ENCODE measurements at places on chromosomes 2 and 18.

- no peak for DNase-seq
Observed at GRCh38 chr18:34321066-34321465, 96.4 kb upstream of the NOL4 start.

DNA sequence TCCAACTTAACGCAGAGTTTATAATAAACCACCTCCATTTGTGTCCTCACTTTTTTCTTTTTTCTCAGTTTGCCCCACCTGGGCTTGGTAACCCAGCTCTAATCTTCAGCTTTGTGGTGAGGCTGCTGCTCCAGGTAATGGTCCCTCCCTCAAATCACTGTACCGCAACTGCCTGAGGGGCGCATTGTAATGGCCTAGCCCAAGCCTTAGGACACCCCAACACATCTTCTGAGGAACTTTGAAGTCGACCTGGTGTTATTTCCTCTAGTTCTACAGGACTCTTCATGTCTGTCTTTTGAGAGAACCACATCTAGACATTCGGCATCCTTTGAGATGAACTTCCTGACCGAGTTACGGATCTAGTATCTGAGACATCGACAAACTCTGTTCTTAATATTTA lies 99.7 kb downstream of the PLEKHM3 start:
- no peak for DNase-seq

- DNase-seq = no peak
Observed at GRCh38 chr2:127506510-127506909, 19.8 kb downstream of the IWS1 start.

- peak; percentile 17 for DNase-seq
Observed at GRCh38 chr2:206556357-206556949, 85.8 kb upstream of the FAM237A start.

- DNase-seq = no peak
Observed at GRCh38 chr18:9091066-9091476, 11.4 kb upstream of the NDUFV2 start.

GRCh38 chr18:10182009-10182624 lies 268.3 kb downstream of the VAPA start:
- no peak for DNase-seq

GRCh38 chr18:27860701-27861107 lies 316.2 kb downstream of the CDH2 start:
- DNase-seq = no peak

DNA sequence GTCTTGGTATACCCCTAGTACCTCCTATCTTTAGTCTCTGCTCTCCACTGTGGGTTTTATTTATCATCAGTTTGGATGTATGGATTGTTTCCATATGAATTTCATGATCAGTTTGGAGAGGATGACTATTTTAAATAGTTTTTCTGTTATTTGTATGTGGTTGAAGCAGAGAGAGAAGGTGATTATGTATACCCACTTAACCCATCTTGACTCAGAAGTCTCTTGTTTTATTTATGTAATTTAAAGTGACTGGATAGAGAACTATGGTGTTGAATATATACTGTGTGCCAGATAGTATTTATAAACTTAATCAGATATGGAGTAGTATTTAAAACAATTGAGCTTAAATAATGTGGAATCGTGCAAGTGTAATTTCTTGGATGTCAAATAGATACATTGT lies 39.9 kb downstream of the SMAD4 start:
- DNase-seq = no peak

GRCh38 chr2:231927566-231927890 lies 1.3 kb upstream of the NPPC start:
- no peak for DNase-seq
